ENCODE measurements at places on chromosomes 7 and 10.

DNA sequence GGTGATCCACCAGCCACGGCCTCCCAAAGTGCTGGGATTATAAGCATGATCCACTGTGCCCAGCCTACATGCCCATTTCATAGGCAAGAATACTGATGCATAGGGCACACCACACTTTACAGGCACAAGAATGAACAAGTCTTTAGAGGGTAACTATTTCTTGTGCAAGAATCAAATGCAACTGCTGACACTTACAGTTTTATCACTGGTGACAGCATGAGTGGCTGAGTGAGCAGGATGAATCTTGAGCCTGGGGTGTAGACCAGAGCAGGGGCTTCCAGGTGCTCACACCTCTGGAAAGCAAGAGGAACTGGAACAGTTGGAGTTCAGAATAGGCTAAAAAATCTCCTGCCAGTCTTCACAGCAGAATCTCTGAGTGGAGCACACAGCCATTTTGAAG is 287.5 kb downstream of the KCNMA1 start:
- no peak for DNase-seq

GRCh38 chr7:30969604-30969970 is 5.8 kb downstream of the GHRHR start:
- DNase-seq = no peak

DNA sequence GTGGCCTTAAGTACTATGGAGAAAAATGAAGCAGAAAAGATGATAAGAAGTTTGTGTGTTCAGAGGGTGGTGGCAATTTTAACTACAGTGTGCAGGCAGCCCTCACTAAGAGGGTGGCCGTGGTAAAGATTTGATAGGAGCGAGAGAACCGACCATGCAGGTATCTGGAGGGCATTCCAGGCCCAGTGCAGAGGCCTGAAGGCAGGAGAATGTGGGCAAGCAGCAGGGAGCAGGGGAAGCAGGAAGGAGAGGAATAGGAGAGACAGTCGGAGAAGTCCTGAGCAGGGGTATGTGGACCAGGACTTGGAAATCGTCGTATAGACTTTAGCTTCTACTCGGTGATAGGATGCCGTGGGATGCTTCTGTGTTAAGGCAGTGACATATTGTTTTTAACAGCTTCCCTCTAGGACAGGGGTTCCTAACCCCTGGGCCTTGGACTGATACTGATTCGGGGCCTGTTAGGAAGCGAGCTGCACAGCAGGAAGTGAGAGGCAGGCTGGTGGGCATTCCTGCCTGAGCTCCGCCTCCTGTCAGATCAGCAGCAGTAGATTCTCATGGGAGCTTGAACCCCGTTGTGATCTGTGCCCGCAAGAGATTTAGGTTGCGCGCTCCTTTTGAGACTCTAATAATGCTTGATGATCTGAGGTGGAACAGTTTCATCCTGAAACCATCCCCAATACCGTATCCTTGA is 227.2 kb downstream of the CCDC3 start:
- no peak for DNase-seq

DNA sequence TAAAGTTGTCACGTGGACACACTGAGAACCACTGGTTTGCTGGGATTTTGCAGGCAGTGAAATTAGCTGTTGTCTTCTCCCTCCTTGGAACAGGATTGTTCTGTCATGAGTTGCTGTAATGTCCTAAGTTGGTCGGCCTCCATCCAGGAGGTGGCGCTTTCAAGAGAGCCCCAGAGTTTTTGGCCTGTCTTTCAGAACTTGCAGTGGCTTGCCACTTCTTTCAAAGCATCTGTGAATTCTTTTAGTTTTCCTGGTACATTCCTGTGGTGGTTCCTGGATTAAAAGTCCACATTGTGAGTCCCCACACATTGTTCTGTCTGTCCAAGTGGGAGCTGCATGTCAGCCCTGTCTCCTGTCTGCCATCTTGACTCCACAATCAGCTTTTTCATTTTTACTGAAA is 133.8 kb downstream of the PON1 start:
- no peak for DNase-seq

GRCh38 chr7:65722361-65722792 is 150.5 kb upstream of the VKORC1L1 start:
- no peak for DNase-seq

- DNase-seq = peak; percentile 75
Measured at GRCh38 chr7:129569811-129570215, 41.7 kb upstream of the NRF1 start.

DNA sequence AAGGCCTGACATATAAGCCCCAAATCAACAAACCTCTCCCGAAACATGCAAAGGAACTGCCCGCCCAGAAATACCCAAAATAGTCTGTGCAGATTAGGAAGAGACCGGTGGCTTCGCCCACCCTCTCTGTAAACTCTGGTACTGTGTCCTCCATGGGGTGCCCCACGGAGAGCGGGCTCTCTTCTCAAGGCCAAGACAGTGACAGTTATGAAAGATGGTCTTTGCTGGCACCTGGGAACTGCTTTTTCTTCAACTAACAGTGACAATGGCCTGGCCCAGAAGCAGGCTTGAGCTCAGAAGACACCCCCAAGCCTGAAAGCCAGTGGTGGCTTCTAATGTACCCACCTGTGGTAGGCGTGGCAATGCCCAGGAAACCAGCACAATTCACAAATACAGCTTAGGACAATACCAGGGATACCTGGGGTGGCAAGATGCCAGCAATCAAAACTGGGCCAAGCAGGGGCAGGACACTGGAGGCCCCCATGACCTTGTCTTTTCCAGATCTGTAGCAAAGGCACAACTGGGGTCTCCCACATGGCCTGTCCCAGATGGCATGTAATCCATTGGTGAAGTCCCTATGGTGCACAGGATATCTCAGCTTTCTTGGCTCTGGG is 107.6 kb downstream of the NEURL1 start:
- no peak for DNase-seq

DNA sequence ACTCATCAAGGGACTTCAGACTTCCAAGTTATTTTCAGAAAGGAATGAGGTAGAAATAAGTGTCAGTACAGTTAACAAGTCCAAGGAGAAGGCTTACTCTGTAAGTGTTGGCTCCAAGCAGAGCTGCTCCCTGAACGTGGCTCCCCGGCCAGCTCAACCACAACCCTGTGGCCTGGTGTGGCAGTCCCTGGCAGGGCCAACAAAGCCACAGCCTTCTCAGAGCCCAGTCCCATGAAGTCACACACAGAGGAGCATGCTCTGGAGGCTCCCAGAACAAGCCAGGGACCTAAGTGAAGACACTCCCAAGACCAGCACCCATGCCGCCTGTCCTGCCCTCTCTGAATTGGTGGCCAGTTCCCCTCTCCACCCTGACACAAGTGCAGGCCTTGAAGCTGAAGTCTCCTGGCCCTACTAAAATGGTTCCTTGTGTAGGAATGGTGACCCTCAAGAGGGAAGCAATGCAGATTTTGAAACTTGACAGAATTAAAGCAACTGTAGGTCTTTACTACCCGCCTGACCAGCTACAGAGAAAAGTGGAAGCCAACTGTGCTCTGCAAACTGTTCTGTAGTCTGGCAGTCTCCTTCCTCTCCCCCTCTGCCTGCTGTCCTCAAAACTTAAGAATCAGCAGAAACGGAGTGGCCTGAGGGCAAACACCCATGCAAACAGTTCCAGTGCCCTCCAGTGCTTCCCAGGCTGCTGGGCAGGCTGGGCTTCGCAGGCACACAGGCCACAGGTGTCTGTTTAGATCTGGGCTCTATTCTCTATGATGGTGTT is 51.1 kb downstream of the NOD1 start:
- DNase-seq = no peak

DNA sequence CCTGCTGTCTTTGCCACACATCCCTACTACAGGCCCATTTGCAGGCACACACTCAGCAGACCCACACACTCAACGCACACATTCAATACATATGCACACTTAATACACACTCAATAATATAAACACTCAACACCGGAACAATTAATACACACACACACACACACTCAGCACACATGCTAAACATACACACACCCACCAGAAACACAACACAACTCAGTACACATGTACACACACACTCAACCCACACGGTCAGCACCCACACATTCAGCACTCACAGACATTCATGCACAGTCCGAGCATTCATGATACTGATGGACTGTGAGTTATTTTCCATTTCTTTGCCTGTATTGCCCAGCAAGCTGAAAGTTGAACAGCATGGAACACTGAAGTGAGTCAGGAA is 35.4 kb upstream of the SMNDC1 start:
- DNase-seq = no peak

GRCh38 chr7:127214956-127215718 is 37.6 kb downstream of the GRM8 start:
- no peak for DNase-seq

GRCh38 chr10:14153570-14154055 is 177.1 kb downstream of the FRMD4A start:
- no peak for DNase-seq

GRCh38 chr7:96414931-96415292 is 93.0 kb upstream of the SLC25A13 start:
- DNase-seq = no peak

DNA sequence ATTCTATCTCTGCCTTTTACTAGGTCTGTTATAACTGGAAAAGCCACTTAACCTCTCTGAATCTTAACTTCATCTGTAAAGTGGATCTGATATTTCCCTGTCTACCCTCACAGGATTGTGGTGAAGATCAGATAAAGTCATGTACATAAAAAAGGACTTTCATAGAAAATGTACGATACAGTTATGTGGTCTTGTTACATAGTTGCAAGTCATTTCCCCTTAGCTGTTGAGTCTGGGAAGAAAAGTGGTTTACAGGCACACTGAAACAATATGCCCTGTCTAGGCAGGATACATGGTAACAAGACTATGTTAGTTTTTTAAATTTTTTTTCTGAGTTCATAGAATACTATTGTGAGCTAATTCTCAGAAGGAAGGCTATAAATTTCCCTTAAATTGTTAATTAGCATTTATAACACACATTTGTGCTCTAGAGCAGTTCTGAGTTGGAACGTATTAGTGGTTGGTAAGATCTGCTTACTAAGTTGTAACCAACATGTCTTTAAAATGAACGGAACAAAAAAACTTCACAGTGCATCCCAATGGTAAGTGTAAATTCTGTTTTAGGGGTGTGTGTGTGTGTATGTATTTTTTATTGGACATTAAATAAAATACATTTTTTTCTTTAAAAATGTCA is 7.1 kb upstream of the GSTO1 start:
- no peak for DNase-seq
